ENCODE measurements at places on chromosomes 5 and 9. TPM values are rescaled to one million over a fixed set of nuclear protein-coding genes. Genes with fewer than 3 reads are reported as not detected.

GRCh38 chr9:30065888-30066287 is 2318.6 kb upstream of the ACO1 start:
- no peaks in the 10 kb centered on the region for H3K36me3 ChIP-seq
- H3K4me3 ChIP-seq: no peak overlapping the region
- H3K4me1 ChIP-seq: no peaks in the 10 kb centered on the region
- no peaks in the 10 kb centered on the region for H3K27me3 ChIP-seq
- H3K27ac ChIP-seq: no peak overlapping the region

- H3K4me3 ChIP-seq: no peak overlapping the region
- H3K27ac ChIP-seq: no peak overlapping the region
- no peaks in the 10 kb centered on the region for H3K27me3 ChIP-seq
- no peaks in the 10 kb centered on the region for H3K4me1 ChIP-seq
- no peak for DNase-seq
- H3K36me3 ChIP-seq: no peaks in the 10 kb centered on the region
These were observed 260.2 kb downstream of the ARHGAP26 start for GRCh38 chr5:143030349-143030748.

GRCh38 chr5:22644859-22645258 is 208.3 kb downstream of the CDH12 start:
- no peak for DNase-seq
- H3K4me3 ChIP-seq: no peak overlapping the region
- no peak overlapping the region for H3K27ac ChIP-seq

- H3K4me1 ChIP-seq: no peaks in the 10 kb centered on the region
- H3K4me3 ChIP-seq: no peak overlapping the region
- no peak overlapping the region for H3K27ac ChIP-seq
- no peaks in the 10 kb centered on the region for H3K27me3 ChIP-seq
These were observed 220.1 kb downstream of the FAM114A2 start for GRCh38 chr5:153818626-153819025.

GRCh38 chr5:34608859-34609648 is 47.1 kb upstream of the RAI14 start:
- no peaks in the 10 kb centered on the region for H3K4me1 ChIP-seq
- no peak for DNase-seq
- no peaks in the 10 kb centered on the region for H3K36me3 ChIP-seq

DNA sequence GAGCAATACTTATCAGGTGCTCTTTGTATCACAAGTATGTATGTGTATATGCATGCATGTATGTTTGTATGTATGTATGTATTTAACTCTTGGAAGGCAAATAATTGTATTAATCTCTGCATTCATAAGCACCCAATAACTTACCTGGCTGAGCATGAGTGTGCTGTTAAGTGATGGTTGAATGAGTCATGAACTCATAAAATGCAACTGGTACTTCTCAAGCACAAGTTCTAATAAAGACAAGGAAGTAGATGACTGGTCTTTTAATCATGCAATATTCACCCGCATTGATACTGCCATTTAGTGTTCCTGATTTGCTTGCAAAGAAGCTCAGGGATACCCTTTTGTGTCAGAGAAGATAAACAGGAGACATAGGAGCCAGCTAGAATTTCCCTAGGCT is 204.9 kb upstream of the TRPM3 start:
- no peak overlapping the region for H3K4me3 ChIP-seq
- no peaks in the 10 kb centered on the region for H3K4me1 ChIP-seq
- no peaks in the 10 kb centered on the region for H3K27me3 ChIP-seq
- H3K36me3 ChIP-seq: no peaks in the 10 kb centered on the region
- DNase-seq: no peak
- no peak overlapping the region for H3K27ac ChIP-seq

The SLC9A3 gene
- polyA plus RNA-seq: 1.9 TPM

DNA sequence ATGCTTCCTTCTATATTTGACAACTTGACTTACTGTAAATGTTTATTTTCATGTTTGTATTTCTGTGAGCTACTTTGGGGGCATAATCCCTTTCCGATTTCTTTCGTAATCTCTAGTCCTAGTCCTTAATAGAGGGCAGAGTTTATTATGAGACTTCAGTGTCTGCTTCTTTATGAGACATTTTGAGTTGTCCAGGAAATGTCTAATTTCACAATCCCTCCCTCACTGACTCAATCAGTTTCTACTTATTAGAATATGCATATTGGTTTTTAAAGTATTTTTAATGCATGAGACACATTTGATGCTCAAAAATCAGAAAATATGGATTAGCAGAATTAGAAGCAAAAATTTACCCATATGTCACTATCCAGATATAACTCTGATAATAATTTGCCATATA is 160.9 kb downstream of the FOCAD start:
- no peak for DNase-seq
- H3K36me3 ChIP-seq: no peaks in the 10 kb centered on the region
- no peak overlapping the region for H3K27ac ChIP-seq
- H3K4me1 ChIP-seq: no peaks in the 10 kb centered on the region
- no peak overlapping the region for H3K4me3 ChIP-seq

- DNase-seq: no peak
- H3K27ac ChIP-seq: no peak overlapping the region
- H3K4me1 ChIP-seq: no peaks in the 10 kb centered on the region
- no peaks in the 10 kb centered on the region for H3K27me3 ChIP-seq
These were observed 20.2 kb upstream of the TLE4 start for GRCh38 chr9:79551586-79551985.

The CARTPT gene
- not detected for polyA plus RNA-seq

DNA sequence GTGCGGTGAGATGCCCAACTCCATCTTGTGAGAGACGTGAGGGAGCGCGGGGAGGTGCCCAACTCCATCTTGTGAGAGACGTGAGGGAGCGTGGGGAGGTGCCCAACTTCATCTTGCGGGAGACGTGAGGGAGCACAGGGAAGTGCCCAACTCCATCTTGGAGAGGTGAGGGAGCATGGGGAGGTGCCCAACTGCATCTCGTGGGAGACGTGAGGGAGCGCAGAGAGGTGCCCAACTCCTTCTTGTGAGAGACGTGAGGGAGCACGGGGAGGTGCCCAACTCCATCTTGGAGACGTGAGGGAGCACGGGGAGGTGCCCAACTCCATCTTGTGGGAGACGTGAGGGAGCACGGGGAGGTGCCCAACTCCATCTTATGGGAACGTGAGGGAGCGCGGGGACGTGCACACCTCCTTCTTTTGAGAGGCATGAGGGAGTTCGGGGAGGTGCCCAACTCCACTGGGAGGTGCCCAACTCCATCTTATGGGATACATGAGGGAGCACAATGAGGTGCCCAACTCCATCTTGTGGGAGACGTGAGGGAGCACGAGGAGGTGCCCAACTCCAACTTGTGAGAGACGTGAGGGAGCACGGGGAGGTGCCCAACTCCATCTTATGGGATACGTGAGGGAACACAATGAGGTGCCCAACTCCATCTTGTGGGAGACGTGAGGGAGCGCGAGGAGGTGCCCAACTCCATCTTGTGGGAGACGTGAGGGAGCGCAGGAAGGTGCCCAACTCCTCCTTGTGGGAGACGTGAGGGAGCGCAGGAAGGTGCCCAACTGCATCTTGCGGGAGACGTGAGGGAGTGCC is 235.4 kb downstream of the CACNA1B start:
- no peaks in the 10 kb centered on the region for H3K27me3 ChIP-seq
- H3K36me3 ChIP-seq: no peaks in the 10 kb centered on the region
- H3K4me1 ChIP-seq: no peaks in the 10 kb centered on the region
- H3K4me3 ChIP-seq: no peak overlapping the region
- no peak overlapping the region for H3K27ac ChIP-seq

DNA sequence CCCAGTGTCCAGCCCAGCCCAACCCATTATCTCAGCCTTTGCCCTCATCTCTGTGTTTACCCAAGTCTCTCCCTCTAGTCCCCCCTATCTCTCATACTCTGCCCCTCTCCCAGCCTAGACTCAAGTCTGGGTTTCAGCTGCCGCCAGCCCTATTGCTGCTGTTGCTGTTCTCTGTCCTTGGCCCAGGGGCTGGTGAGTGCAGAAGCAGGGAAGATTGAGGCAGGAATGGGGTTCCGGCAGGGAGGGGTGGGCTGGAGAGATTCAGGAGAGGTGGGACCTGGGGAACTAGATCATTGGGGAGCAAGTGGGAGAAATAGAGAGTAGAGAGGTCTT is 702 bp downstream of the TMEM8B start:
- H3K36me3 ChIP-seq: no peaks in the 10 kb centered on the region
- H3K27me3 ChIP-seq: no peaks in the 10 kb centered on the region
- H3K4me3 ChIP-seq: peak overlapping the region; percentile 69

The PCSK1 gene
- 32.4 TPM for polyA plus RNA-seq

GRCh38 chr5:5658889-5659465 is 236.5 kb downstream of the ICE1 start:
- H3K4me3 ChIP-seq: no peak overlapping the region
- H3K27me3 ChIP-seq: peaks cover 8% of the 10 kb centered on the region
- no peaks in the 10 kb centered on the region for H3K4me1 ChIP-seq
- DNase-seq: no peak

The PHF24 gene
- polyA plus RNA-seq: 0.11 TPM

DNA sequence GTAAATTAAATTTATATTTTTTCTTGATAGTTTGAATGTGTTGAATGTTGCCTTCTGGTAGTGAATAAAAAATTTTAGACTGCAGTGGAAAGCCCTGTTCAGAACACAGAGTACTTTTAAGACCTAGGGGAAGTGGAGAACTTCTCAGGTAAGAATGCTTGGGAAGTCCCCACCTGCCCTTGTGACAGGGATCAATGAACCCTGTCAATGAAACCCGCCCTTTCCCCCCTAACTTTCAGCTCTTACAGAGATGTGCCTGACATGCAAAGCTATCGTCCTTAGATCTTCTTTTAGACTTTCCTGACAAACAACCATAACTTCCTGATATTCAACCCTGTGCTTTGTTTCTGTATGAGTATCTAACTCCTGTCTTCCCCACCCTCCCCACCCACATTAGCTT is 562.7 kb downstream of the TLE4 start:
- no peak overlapping the region for H3K27ac ChIP-seq
- no peaks in the 10 kb centered on the region for H3K4me1 ChIP-seq
- H3K36me3 ChIP-seq: no peaks in the 10 kb centered on the region
- no peaks in the 10 kb centered on the region for H3K27me3 ChIP-seq

The TLR4 gene
- polyA plus RNA-seq: 0.68 TPM

The ANXA2R gene
- 1.9 TPM for polyA plus RNA-seq

The GRM6 gene
- polyA plus RNA-seq: 0.02 TPM

DNA sequence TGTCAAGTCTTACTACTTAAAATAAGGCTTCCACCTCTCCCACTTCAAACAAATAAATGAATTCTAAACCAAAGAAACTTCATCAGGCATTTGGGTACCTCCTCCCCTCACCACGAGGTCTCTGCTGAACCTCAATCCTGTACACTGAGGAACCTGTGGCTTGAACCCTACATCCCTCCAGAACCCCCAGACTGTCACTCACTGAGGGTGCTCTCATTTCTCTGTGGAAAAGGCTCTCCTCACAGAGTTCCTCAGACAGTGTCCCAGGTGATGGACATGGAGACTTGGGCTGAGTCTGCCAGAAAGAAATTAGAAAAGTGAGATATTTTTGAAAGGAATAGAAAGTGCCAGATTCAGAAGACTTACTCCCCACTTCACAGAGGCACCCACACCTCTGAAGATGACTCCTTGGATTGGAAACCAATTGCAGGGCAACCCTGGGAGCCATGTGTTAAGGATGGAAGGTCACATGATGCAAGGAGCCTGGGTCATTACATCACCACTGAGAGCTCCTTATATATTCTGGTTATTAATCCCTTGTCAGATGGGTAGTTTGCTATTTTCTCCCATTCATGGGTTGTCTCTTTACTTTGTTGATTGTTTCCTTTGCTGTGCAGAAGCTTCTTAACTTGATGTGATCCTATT is 19.8 kb downstream of the MLANA start:
- H3K4me3 ChIP-seq: no peak overlapping the region
- H3K4me1 ChIP-seq: no peaks in the 10 kb centered on the region
- DNase-seq: no peak
- no peaks in the 10 kb centered on the region for H3K27me3 ChIP-seq

- H3K27me3 ChIP-seq: no peaks in the 10 kb centered on the region
- no peak for DNase-seq
- no peak overlapping the region for H3K4me3 ChIP-seq
- no peaks in the 10 kb centered on the region for H3K4me1 ChIP-seq
- H3K27ac ChIP-seq: no peak overlapping the region
- H3K36me3 ChIP-seq: peaks cover 54% of the 10 kb centered on the region
These were observed 38.7 kb downstream of the GEMIN5 start for GRCh38 chr5:154899151-154899816.

The CATSPER3 gene
- polyA plus RNA-seq: 1.7 TPM

All from pancreas (tissue), 10 donors.